Activated naive CD8-positive, alpha-beta T cell treated with anti-CD3 and anti-CD28 coated beads for 36 hours (primary cell): ENCODE measurements at places on chromosomes 7 and 10.

GRCh38 chr10:99770408-99771045 is 11.9 kb upstream of the ABCC2 start:
- DNase-seq = no peak

DNA sequence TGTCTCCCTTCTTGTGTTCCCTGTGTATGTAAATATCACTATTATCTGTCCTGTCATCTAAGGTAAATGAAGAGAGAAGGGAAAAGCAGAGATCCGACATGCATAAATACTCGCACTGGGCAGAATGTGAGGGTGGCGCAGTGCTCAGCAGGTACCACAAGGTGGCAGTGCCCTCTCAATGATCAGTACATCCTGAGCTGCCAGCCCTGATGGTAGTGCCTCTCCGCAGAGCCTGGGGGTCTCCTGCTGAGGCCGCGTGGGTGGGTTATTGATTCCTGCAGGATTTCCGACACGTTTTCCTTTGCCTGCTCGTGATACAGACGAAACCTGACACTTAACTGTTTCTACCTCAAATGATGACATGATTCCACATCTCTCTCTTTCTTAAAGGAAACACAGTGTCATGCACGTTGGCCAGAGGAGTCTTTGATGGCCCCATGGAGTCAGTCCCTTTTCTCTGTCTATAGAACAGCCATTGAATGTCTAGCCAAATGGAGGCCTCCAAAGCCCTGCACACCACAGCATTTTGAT is 19.8 kb downstream of the RGR start:
- peak; percentile 64 for DNase-seq

DNA sequence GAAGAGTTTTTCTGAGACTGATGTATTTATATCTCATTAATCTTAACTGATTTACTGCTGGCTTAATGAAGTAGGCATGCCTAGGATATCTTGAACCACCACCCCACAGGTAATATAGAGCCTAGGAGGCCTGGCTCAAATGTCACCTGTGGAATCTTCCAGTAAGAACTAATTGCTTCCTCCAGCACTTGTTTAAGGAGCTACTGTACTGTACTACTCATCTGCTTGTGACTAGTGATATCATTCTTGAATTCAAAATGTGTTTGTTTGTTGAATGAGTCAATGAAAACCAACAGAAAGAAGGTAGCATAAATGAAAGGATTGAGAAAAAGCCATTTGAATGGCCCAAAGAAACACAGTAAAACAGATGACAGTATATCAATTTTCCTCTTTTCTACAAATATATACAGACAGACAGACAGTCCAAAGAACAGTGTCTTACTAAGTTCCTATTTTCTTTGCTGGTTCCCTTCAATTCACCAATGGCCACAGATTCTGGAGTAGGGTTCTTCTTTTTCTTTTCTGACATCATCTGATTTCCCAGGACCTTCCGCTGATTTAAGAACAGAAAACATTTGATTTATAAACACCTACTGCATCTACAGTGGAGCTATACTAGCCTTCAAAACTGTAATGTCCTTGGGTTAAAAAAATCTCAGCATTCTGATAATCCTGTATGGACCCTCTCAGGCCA is 43.7 kb upstream of the SLIT1 start:
- DNase-seq = no peak

DNA sequence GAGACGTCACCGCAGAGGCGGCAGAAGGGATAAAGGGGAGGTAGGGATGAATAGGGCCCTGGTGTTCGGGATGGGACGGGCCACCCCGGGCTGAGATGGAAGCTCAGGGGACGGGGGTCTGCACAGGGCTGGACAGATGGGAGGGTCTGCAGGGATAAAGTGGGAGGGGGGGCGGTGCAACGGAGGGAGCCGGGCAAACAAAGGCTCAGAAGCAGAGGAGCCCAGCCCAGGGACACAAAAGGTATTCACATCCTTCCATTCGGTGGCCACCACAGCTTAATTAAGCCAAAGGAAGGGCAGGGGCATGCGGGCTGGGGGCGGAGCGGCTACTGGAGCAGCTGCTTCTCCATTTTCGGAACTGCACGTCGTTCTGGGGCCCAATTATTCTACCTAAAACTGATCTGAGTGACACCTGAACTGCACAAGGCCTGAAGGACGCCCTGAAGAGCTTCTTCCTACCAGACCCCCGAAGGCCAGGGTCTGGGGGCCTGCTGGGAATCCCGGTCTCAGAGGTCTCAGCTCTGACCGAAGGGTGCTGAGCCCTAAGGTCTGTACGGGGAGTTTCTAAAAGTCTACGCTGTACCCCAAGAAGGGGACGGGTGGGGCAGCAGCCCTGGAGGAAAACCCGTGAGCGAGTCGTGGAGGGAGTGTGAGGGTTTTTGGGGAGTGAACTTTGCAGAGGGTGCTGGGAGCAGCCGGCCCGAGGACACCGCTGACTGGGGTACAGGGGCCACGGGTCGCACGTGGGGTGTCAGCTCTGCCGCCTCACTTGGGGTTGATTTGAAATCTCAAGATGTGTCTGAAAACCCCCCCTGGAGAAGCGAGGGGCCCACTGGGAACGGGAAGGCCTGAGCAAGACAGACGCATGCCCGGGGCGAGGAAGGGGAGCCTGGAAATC is 334.8 kb downstream of the DNAJB6 start:
- DNase-seq = no peak

- DNase-seq = no peak
Measured at GRCh38 chr10:76141376-76141775, 710.0 kb downstream of the LRMDA start.

DNA sequence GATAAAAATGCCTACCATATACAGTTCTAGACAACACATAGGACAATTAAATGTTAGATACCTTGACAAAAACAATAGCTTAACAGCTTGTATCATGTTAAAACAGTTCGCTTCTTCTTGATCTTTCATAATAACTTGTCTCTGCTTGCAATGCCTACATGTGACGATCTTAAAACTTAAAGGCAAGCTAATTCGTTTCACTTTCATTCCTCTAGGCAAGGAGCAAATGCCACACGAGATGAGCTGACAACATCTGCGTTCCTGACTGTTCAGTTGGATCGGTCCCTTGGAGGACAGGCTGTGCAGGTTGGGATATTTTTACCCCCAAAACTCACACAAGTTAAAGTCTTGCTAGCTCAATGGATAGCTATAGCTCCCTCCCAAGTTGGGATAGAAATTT is 51.6 kb upstream of the ARL4A start:
- DNase-seq = no peak

DNA sequence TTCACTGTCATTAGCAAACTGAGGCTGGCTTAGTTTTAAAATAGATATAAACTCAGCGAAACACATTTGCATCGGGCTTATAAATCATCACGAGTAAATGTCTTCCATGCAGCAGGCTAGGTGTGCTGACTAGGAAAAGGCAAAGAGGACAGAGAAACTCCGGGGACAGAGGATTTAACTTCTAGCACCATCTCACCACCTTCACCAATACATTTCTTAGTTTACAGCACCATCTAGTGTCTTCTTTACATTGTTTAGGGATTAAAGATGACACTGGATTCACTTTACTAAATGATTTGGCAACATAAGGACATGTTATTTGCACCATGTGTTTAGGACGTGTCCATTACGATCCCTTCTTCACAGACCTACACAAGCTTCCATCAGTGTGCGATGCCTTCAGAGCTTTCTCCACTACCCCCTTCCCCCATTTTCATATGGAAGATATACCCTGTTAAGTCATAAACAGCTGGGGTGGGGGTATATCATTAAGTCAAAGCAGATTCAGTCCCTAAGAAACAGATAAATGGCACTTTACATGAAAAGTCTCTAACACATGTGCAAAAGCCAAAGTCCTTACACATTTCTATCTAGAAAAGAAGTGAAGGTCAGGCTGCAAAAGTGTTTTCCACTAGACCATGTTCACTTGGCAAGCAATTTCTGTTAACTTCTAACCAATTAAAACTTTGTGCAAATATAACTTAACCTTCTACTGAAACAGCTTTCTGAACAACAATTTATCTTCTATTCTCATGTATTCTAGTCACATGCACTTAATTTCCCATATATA is 103.3 kb downstream of the GRB10 start:
- no peak for DNase-seq

- no peak for DNase-seq
Measured at GRCh38 chr7:117480055-117480362, 184 bp downstream of the CFTR start.

GRCh38 chr7:14016950-14017349 is 27.5 kb upstream of the ETV1 start:
- DNase-seq = no peak

GRCh38 chr7:137007001-137007694 is 138.7 kb downstream of the CHRM2 start:
- DNase-seq = no peak

DNA sequence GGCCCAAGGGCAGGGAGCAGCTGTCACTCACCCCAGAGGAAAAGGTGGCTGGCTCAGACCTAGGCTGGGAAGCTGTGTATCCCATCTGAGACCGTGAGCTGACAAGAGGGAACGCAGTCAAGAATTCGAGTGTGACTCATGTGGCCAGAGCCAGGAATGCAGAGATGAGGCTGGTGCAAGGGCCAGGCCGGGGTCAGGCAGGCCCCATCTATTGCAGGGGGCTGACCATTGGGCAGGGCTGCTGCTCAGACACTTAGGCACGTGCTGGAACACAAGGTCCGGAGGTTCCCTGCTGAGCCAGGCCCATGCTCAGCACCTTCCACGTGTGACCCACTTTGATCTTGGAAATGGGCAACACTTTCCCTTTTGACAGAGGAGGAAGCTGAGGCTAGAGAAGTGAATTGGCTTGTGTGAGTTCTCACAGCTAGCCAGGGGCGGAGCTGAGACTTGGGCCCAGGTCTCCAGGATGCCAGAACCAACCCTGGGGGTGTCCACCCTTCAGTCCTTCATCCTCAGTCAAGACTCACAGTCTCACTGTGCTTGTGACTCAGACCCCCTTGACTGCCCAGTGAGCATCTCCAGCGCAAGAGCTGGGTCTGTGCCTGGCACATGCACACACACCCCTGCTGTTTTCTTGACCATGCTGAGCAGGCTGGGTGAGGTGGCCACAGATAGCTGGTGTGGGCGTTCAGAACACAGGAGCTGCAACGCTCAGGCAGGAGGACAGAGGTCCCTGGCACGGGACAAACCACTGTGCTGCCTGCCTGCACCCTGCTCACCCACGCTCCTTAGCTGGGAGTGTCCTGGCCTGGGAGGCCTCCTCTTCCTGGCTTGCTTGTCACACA is 47.6 kb upstream of the PPIF start:
- DNase-seq = no peak

GRCh38 chr7:74061840-74062539 is 21.6 kb upstream of the LIMK1 start:
- DNase-seq = peak; percentile 41

DNA sequence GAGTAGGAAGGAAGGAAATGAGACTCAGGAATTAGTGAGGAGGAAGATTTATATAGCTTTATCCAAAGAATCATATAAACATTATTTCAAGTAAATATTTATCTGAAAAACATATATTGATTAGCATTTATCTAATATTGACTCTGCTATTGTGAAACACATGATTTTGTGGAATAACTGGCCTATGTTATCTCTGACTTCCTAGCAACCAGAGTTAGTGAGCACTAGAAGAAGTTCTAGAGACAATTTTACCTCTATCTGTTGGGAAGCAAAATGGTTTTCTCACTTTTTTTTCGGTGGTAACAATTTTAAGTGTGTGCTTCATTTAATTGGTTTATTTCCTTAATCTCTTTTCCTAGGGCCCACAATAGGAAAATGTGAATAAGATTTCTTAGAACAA is 21.6 kb downstream of the MDFIC start:
- no peak for DNase-seq

DNA sequence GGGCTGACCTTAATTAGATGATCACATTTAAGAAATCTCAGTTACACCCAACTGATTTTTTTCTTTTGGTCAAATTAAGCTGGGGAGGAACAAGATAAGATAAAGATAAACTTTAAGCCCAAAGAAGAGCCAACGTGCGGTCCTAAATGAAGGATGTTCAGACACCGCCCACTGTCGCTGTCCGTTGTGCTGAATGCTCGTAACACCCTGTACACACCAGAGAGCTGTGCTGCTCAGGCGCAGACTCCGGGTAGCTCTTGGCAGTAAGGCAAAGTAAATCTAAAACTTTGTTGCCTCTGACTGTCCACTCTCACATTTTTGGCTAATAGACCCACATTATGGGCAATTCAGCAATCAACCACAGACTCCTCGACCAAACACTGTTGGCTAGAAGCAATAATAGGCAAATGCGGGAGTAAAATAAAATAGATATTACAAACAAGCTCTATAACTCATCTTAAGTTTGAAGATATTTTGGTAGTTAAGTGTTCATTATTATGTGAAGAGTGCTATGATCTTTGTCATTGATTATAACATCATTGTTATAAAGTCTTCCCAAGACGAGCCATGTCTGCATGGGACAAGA is 57.1 kb downstream of the PLPP4 start:
- DNase-seq = no peak

DNA sequence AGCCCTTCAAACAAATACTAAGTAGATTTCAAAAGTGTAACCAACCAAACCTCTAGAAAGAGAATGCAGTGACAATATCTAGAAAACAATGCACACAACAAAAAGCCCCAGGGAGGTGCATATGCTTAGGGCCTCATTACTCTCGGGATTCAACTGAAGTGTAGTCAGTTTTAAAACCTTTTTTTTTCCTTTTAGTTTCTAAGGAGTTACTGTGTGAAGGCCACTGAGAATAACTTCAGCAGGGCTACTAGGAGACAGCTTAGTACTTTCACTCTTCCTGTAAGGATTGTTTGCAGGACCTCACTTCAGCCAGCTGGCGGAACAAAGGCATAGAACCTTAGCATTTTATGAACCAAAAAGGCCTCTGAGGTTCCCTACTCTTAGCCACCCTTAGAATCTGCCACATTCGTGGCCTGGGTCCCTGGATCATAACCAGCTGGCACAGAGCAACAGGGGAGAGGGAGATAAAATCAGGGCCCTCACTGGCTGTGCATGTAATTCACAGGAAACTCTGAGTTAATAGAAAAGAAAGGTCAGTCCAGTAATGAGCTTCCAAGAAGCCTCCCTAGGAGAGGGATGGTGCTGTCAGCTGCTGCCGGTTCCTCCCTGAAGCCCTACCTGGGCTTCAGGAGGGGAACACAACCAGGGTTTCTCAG is 3.6 kb downstream of the VOPP1 start:
- no peak for DNase-seq

DNA sequence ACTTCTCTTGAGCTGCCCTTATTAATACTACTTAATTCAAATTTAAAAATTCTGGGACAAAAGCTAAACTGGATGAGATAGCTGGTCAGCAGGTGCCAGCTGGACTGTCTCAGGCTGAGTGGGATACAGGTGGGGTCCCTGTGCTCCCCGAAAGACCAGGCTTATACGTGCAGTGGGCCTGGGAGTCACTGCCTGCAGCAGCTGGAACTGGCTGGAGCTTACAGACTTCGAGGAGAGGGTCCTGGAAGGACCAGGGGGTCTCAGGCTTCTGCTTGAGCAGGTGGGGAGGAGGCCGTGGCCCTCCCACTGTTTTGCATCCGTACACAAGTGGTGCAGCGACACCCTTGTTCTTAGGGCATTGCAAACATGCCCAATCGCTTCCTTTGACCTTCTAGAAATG is 203.7 kb downstream of the GLRX3 start:
- DNase-seq = no peak
